ENCODE measurements at places on chromosomes 4 and X. TPM values are rescaled to one million over a fixed set of nuclear protein-coding genes. Genes with fewer than 3 reads are reported as not detected.

Gene GDPD2
- not detected for total RNA-seq

Gene UGT2B11
- not detected for total RNA-seq

Gene HTRA3
- not detected for total RNA-seq

Gene CXCL3
- total RNA-seq = not detected

Gene IKBKG
- 42.2 TPM for total RNA-seq

Gene LRP2BP
- 0.44 TPM for total RNA-seq

Gene POLN
- total RNA-seq = 0.91 TPM

Gene ALPK1
- total RNA-seq = 39.9 TPM

Gene SMR3B
- total RNA-seq = not detected

Gene C4orf51
- total RNA-seq = not detected

Gene L1CAM
- 0.57 TPM for total RNA-seq

Gene UGT8
- total RNA-seq = not detected

Gene GPRASP1
- 4.0 TPM for total RNA-seq

Gene HHIP
- not detected for total RNA-seq

Gene GPR78
- total RNA-seq = not detected

Gene APLN
- total RNA-seq = 0.36 TPM
